Activated naive CD4-positive, alpha-beta T cell (primary cell): ENCODE measurements at places on chromosomes 6 and 20.

DNA sequence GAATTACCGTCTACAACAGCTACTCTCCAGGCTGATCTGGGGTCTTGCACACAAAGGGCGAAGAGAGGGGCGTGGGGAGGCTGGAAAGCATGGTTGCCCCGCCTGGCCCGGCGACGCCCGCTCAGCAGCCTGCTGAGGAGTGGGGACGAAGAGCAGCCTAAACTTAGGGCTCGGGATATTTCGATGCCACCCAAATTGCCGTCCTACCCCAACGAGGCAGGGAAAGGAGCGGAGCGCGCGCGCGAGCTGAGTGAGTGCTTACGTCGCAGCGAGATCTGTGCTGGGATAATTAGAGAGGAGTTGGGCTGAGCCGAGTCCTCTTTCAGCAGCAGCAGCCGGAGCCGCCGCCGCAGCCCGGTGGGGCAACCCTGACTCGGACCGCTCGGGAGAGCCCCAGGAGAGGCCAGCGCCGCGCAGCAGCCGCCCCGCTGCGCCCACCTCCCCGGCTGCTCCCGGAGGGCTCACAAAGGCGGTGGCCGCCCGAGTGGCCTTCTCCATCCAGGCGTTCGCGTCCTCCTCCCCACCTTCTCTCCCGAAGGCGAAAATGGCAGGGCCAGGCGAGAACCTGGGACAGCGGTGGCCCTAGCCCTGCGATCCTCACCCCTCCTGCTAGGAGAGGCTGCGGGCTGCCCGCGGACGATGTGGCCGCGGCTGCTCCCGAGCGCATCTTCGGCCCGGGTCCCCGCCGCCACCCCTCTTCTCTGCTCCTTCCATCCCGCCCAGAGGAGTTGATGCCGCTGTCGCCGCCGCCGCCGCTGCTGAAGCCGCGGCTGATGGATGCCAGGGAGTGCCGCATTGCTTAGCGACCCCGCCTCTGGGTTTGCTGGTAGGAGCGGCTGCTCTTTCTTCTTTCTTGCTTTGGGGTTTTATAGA, at the start of gene CLVS2:
TSS of gene CLVS2 (plus strand) at position 315 of the 873 bp plus-strand sequence. CDS start 1,543 bp downstream, outside the sequence.
- DNase-seq = no peak

- DNase-seq = no peak
Observed at GRCh38 chr6:149500096-149500495, 15.3 kb upstream of the ZC3H12D start.

- DNase-seq = no peak
Observed at GRCh38 chr20:35899064-35899463, 55.2 kb downstream of the SCAND1 start.

GRCh38 chr6:52672412-52673025, 1.6 kb downstream of the TMEM14A start:
- no peak for DNase-seq

DNA sequence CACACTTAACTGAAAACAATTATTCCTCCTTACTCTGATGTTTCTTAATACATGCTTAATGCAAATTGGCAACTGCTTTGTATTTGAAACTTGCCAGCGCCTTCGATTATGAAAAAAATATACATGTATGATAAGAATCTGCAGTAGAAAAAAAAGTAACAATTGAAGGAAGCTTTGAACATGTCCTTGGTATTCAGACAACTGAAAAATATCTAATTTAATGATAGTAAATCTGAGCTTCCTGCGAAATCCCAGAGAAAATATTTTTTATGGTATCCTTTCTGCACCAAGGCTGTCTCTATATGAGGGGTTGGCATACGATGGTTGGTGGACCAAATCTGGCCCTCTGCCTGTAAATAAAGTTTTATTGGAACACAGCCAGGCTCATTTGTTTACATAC, 186.2 kb downstream of the HDGFL1 start:
- no peak for DNase-seq

- DNase-seq = no peak
Observed at GRCh38 chr6:158086054-158086503, 82.0 kb downstream of the SERAC1 start.

DNA sequence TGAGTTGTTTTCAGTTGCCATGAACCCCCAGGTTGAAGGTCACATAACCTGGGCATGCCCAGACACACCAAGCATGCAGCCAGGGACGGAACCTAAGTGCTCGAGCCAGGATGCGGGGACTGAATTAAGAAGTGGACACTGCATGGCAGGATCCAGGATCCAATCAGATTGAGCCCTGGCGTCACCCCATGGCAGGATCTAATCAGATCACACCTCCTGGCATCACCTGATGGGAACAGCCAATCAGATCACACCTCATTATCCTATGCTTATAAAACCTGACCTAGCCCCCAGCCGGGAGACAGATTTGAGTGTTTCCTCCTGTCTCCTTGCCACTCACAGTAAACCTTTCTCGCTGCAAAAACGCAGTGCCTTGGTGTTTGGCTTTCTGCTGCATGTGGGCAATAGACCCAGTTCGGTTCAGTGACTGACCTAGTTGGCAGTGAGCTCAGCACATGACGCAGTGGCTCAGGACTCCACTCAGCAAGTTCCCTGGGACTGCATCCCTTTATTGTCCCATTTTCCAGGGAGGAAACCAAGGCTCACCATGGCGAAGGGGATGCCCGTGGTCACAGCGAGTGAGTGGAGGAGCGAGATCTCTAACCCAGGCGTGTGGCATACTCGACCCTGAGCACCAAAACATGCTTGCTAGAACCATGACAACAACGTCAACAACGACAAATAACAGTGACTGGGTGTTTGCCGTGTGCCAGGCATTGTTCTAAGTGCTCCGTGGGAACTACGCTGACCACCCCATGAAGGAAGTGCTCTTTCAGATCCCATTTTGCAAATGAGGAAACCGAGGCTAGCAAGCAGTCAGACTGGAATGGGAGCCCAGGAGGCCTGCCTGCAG, 66.3 kb downstream of the RBM38 start:
- DNase-seq = no peak

GRCh38 chr20:25726357-25726756, 29.7 kb upstream of the ZNF337 start:
- DNase-seq = no peak

- no peak for DNase-seq
Observed at GRCh38 chr20:14245368-14245970, 91.9 kb downstream of the FLRT3 start.

- no peak for DNase-seq
Observed at GRCh38 chr6:109322825-109323224, 59.4 kb downstream of the CD164 start.
